Skin of body (tissue), 3 donors: ENCODE measurements at places on chromosomes 5 and 9. TPM values are rescaled to one million over a fixed set of nuclear protein-coding genes. Genes with fewer than 3 reads are reported as not detected.

DNA sequence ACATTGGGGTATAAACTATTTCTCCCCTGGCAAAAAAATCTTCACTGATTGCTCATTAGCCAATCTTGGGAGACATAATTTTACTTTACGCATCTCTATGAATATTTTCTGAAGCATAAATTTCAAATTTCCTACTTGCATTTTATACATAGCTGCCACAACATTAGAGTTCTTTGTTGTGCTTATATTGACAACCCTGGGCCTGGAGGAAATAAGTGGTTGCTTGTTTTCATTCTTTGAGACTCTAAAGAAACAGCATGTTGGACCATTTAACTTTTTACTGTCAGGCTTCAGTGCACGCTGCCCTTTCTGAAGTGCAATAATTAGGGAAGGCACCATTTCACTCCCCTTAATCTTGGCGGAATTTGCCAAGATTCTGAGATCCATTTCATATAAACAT, 142.6 kb downstream of the MRPS30 start:
- no peak for DNase-seq

DNA sequence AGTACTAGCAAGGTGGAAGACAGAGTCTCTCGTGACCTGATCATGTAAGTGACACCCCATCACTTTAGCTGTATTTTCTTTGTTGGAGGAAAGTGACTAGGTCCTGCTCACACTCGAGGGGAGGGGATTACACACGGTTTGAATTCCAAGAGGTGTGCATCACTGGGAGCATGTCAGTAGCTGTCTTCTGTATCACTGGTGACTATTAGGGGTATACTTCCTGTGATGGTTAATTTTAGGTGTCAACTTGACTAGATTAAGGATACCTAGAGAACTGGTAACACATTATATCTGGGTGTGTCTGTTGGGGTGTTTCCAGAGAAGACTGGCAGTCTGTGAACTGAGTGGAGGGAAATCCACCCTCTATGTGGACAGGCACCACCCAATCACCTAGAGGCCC, 22.5 kb downstream of the FOXD1 start:
- DNase-seq = no peak

- DNase-seq = no peak
These were observed 102.5 kb upstream of the ERCC6L2 start for GRCh38 chr9:95773053-95773418.

GRCh38 chr5:170917113-170917512, 55.3 kb downstream of the RANBP17 start:
- no peak for DNase-seq

GRCh38 chr9:88307136-88307535, 81.1 kb upstream of the SPIN1 start:
- DNase-seq = no peak

- no peak for DNase-seq
These were observed 285.3 kb upstream of the DMRT1 start for GRCh38 chr9:556199-556598.

DNA sequence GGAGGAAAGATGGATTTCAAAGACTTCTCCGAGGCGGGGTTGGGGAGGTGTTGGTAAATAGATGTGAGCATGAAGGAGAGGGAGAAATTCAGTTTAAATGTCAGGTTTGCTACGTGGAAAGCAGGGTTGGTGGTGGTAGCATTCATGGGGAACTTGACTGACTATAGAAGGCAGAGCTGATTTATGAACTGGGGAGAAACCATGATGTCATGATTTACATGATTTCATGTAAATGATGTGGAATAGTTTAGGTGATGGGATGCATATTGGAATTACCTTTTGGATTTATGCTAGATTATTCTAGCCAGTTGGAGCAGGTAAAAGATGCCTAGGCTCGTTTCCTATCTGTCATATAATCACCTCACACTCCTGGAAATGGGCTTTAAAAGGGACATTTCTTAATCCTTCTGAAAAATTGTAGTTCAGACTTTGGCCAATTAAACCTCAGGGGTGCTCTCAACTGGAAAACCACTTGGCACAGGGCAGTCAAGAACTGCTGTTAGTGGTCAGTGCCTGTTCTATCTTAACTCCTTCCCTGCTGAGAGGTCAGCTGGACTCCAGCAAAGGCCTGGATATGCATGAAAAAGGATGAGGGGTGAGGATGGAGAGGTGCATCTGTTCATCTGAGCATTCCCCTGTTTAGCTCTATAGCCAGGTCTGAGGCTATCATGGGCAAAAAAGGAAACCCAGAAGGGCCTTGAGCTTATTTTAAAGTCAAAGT, 50.1 kb upstream of the BASP1 start:
- no peak for DNase-seq

DNA sequence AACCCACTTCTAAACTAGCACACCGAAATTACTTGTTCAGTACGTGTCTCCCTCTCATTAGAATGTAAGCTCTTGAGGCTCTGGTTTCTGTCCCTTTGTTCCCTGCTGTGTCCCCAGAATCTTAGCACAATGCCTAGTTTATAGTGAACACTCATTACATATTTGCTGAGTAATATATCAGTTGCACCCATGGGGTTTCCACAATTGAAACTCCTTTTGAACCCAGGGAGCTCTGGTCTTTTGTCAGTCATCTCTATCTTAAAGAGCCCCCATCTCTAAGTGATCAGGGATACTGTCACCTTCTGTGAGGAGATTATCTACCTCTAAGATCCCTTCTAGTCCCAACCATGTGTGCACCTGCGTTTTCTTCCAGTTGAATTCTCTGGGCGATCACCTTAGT, 12.8 kb downstream of the CAMK4 start:
- DNase-seq = no peak

DNA sequence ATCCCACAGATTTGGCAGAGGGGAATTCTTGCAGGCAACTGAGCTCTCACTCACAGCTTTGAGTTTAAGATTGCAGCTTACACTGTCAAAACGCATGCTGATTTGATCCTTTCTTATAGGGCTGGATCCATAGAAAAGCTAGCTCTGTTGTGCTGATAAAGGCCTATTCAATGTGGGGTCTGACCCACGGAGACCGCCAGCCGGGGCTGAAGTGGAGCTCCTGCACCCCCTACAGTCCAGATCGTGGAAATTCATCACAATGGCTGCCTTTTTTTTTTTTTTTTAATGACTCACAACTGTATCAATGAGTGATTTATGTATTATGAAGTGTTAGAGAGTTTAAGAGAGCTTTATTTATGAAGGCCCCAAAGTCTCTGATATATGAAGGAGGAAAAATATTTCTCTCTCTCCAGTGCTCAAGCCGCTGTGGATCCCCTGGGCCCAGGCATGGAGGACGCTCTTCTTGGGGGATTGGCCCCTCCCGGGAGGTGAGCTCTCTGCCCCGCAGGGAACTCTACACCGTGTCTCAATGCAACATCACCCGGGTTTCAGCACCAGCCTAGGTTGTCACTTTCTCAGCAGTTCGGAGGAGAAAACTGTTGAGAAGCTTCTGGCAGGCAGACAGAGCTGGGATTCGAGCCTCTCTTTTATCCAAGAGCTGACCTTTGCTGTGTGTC, 700.2 kb downstream of the IRX1 start:
- DNase-seq = peak; percentile 83

- DNase-seq = no peak
These were observed 3.6 kb downstream of the RXRA start for GRCh38 chr9:134329886-134330285.

GRCh38 chr5:138448481-138449398, 9.9 kb downstream of the REEP2 start:
- DNase-seq = no peak

DNA sequence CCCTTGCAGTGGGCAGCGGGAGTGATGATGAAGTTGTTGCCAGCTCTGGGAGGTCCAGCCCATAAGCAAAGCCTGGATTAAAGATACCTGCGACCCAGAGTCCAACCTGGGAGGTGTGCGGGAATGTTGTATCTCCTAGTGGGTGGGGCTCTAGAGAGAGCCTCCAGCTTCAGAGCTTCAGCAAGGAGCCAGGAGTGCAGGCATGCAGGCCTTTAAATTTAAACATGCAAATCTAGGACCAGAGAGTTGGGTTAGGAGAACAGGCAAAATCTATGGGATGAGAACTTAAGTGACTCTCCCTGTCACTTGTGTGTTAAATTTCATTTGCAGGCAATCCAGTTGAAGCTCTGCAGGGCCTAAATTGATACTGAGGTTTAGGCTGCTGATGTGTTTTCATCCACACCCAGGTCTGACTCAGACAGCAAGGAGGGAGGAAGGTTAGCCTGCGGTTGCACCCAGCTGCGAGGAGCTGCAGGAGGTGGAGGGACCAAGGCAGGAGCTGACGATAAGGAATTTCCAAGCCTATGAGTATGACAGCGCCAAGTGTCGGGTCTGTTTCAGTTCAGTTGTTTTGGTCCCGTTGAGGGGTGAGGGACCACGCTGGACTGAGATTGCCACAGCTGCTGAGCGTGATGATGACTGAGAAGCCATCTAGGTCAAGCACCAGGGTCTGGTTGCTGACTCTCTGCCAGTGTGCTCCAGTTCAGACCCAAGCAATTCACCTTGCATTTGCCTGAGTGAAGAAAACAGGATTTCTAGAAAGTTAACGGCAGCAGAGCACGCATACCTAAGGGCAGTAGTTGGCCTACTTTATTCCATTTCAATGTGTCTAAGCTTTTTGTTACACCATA, 243.0 kb downstream of the ICE1 start:
- no peak for DNase-seq

DNA sequence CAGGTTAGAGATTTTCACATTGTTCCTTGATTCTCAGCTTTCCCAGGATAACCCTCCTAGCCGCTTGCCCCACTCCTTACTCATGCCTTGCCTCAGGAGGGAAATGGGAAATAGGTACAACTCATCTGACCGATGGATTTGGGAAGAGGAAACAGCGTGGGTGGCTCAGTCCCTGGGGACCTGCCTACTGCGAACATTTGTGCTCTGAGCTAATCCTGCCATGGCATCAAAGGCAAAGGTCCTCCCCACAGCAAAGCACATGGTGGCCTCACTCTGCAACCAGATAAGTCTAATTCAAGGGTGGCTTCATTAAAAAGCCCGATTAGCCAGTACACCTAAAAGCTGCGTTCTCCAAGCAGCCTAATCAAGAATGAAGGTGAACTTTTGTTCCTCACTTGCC, 82.4 kb upstream of the ADRA1B start:
- no peak for DNase-seq

- DNase-seq = no peak
These were observed 30.7 kb downstream of the CYLC2 start for GRCh38 chr9:103025796-103026195.

DNA sequence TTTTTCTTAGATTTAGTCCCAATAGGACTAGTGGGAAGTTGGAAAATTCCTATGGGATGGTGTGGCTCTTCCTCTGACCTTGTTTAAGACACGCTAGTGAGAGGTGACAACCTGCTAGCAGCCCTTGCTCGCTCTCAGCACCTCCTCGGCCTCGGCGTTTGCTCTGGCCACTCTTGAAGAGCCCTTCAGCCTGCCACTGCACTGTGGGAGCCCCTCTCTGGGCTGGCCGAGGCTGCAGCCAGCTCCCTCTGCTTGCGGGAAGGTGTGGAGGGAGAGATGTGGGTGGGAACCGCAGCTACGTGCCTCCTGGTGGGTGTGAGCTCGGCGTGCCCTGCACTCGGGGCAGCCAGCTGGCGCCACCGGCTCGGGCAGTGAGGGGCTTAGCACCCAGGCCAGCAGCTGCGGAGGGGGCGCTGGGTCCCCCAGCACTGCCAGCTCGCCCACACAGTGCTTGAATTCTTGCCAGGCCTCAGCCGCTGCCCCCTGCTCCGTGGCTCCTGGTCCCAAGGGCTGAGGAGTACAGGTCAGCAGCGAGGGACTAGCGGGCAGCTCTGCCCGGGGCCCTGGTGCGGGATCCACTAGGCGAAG, 254.5 kb upstream of the ANKRD55 start:
- DNase-seq = no peak

DNA sequence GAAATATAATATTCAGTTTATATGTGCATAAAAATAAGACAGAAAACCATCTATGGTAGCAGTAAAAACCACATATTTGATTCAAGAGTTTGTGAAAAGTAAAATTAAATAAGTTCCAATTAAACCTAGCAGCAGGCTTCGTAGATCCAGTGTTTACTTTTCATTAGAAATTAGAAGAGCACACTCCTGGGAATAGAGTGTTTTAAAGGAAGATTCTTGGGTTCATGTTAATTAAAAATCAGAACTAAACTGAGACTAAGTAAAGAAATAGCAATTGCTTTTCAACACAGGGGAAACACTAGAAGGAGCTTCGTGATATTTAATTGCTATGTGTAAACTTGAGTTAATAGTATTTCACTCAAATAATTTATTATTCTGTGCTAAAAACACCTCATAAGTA, 1097.8 kb upstream of the CDH18 start:
- DNase-seq = no peak

DNA sequence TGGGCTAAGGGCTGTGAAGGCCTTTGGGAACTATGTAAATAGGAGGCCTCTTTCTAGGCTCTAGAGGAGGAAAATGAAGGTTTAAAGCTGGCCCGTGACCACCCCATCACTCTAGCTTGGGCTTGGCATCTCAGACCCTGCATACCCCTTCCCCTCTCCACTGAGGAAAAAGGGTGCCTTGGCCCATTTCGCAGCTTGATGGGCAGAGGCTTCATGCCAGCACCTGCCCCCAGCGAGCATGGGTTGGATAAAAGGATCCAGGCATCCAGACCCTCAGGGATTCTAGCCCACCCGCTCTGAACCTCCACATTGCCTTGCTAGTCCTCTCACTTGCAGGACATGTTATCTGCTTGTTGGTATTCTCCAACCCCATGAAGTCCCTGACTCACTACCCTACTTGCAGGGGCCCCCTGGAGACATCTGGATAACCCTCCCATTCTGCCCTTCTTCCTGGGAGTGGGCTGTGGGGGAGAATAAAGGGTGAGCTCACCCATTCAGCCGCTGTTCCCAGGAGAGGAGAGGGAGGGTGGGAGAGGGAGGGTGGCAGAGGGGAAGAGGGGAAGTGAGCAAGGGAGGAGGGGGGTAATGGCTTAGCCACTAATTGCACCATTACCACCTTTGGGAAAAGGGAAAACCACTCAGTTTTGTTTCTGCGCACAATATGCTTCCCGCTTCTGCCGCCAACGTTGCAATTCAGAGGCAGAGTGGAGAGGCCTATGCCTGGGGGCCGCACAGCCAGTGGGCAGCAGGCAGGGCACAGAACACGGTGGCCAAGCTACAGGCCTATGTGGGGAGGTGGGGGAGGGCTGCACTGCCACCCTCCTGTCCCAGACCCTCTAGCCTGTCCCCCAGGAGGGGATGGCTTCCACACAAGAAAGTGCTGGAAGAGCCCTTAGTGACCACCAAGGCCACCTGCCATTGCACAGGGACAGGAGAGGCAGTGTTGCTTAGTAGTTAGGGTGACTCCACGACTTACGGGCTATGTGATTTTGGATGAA, 2.1 kb upstream of the CAMK2A start:
- DNase-seq = no peak

ADAMTS19 gene
- 45.3 TPM for total RNA-seq

SCGB3A2 gene
- not detected for total RNA-seq

PCDHGB2 gene
- 3.3 TPM for total RNA-seq

PKD2L2 gene
- 0.10 TPM for total RNA-seq

TMEM141 gene
- 31.9 TPM for total RNA-seq

IL5 gene
- total RNA-seq = not detected

BTNL3 gene
- not detected for total RNA-seq
